Smooth muscle cell of trachea (primary cell): ENCODE measurements at places on chromosomes 1 and 21. TPM values are rescaled to one million over a fixed set of nuclear protein-coding genes. Genes with fewer than 3 reads are reported as not detected.

MARK1 gene
- 0.17 and 0.29 TPM in 2 replicates for total RNA-seq

FAM163A gene
- not detected in 2 replicates for total RNA-seq

SLC30A1 gene
- total RNA-seq = 27.6 and 31.6 TPM in 2 replicates

ATP1A1 gene
- total RNA-seq = 127 and 149 TPM in 2 replicates

THAP3 gene
- total RNA-seq = 25.5 and 32.7 TPM in 2 replicates

SLC6A9 gene
- 1.6 and 7.4 TPM in 2 replicates for total RNA-seq

ERICH3 gene
- total RNA-seq = 0.15 TPM in 1 of 2 replicates, not detected in the other

CHI3L2 gene
- 2.5 and 10.6 TPM in 2 replicates for total RNA-seq

SPRR1B gene
- not detected in 2 replicates for total RNA-seq

CYP2J2 gene
- total RNA-seq = 0.29 and 0.50 TPM in 2 replicates

ADGRL4 gene
- 6.9 and 23.3 TPM in 2 replicates for total RNA-seq

LGR6 gene
- not detected in 2 replicates for total RNA-seq

SLC30A10 gene
- not detected in 2 replicates for total RNA-seq

GBP3 gene
- 28.8 and 48.0 TPM in 2 replicates for total RNA-seq

SPRR2D gene
- total RNA-seq = not detected in 2 replicates

PLPPR5 gene
- under 0.01 and 0.33 TPM in 2 replicates for total RNA-seq

CD58 gene
- total RNA-seq = 6.6 and 9.6 TPM in 2 replicates

S100A10 gene
- 107 and 187 TPM in 2 replicates for total RNA-seq

WDR64 gene
- total RNA-seq = not detected in 2 replicates

FCAMR gene
- not detected in 2 replicates for total RNA-seq

CTSE gene
- not detected in 2 replicates for total RNA-seq

GPR157 gene
- total RNA-seq = 1.9 and 6.8 TPM in 2 replicates

SMCP gene
- not detected in 2 replicates for total RNA-seq

OLIG2 gene
- not detected in 2 replicates for total RNA-seq

HJV gene
- total RNA-seq = not detected in 2 replicates

USP33 gene
- total RNA-seq = 106 and 120 TPM in 2 replicates

ST6GALNAC3 gene
- total RNA-seq = 0.73 and 0.99 TPM in 2 replicates

XKR8 gene
- 7.4 and 8.9 TPM in 2 replicates for total RNA-seq

NDUFS2 gene
- 180 and 202 TPM in 2 replicates for total RNA-seq

HNRNPCL2 gene
- total RNA-seq = not detected in 2 replicates

TMED5 gene
- total RNA-seq = 72.7 and 88.5 TPM in 2 replicates

TSACC gene
- 0.33 TPM in 1 of 2 replicates, not detected in the other for total RNA-seq

TAS1R1 gene
- total RNA-seq = under 0.01 TPM in 1 of 2 replicates, not detected in the other
